ENCODE measurements at places on chromosomes 3 and 15. TPM values are rescaled to one million over a fixed set of nuclear protein-coding genes. Genes with fewer than 3 reads are reported as not detected.
A peak's percentile ranks its signal among the peaks of the same experiment; 100 is the strongest.

Gene LRRC31
- polyA plus RNA-seq = not detected

Gene PATL2
- polyA plus RNA-seq = 1.0 TPM

DNA sequence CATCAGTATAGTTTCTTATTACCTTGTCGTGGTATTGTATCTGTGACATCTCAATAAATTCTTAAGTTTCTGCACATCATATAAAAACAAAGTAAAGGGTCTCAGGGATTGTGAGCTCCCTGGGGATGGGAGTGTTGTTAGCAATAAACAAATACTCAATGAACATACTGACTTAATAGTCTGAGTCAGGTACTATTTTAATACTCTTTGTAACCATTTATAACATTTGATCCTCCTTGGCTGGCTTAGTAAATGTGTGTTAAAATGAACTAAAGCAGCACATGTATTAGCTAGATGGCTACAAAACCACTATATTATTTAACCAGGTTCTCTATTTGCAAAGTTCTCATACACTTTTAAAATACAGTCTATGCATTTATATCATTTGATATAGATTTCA is 1.8 kb downstream of the ICE2 start:
- H3K27me3 ChIP-seq = no peaks in the 10 kb centered on the region
- no peak overlapping the region for H3K4me3 ChIP-seq
- peak overlapping the region; percentile 94 for H3K27ac ChIP-seq
- DNase-seq = no peak

Gene FANCD2OS
- polyA plus RNA-seq = not detected

DNA sequence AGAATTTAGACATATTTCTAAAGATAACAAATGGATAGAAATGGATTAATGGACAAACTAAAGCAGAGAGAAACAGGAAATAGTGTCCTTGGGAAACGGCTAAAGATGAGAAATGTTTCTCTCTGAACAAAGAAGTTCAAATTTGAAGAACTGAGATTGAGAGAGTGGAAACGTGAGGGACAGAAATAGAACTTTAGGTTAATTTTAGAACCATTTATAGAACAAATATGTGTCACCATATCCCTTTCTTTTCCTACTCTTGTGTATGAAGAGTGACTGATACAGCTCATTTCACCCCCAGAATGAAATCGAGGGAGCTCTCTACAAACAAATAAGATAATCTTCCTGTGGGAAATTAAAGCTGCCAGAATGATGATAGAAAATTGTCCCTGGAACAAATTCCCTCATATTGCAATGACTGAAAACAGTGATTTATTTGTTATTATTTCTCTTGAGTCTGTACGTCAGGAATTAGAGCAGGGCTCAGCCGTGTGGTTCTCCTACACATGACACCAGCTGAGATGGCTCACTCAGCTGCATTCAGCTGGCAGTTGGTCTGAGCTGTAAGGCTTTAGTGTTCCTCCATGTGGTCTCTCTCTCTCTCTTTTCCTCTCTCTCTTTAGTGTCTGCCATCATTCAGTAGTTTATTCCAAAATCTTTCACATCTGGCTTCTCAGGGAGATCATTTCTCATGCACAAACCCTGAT is 46.6 kb upstream of the ARPP21 start:
- H3K4me1 ChIP-seq = no peaks in the 10 kb centered on the region
- H3K27ac ChIP-seq = no peak overlapping the region
- no peak for DNase-seq
- H3K27me3 ChIP-seq = no peaks in the 10 kb centered on the region
- H3K36me3 ChIP-seq = no peaks in the 10 kb centered on the region

Gene SLC9A9
- 2.9 TPM for polyA plus RNA-seq

Gene RPP25
- 0.62 TPM for polyA plus RNA-seq

GRCh38 chr3:117611211-117611610 is 901.6 kb downstream of the TUSC7 start:
- H3K4me1 ChIP-seq = no peaks in the 10 kb centered on the region
- no peaks in the 10 kb centered on the region for H3K36me3 ChIP-seq
- no peak overlapping the region for H3K27ac ChIP-seq
- DNase-seq = no peak

Gene KLF15
- 0.04 TPM for polyA plus RNA-seq

DNA sequence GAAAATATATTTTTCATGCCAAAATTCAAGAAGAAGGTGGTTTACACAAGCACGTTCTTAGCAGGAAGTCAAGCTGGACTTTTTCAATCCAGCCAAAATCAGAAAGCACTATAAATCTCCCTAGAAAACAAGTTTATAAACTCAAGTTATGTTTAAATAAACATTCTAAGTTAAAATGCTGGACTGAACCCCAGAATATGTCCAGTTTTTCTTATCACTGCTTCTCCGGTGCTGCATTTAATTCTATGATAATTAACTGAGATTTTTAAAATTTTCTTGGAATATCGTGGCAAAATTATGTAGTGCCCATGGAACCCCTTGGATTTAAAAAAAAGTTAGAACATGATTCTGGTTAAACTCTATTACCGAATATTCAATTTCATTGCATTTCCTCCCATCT is 218.2 kb upstream of the MDFIC2 start:
- H3K4me1 ChIP-seq = no peaks in the 10 kb centered on the region
- H3K36me3 ChIP-seq = no peaks in the 10 kb centered on the region
- DNase-seq = no peak
- H3K4me3 ChIP-seq = no peak overlapping the region
- H3K27ac ChIP-seq = no peak overlapping the region

DNA sequence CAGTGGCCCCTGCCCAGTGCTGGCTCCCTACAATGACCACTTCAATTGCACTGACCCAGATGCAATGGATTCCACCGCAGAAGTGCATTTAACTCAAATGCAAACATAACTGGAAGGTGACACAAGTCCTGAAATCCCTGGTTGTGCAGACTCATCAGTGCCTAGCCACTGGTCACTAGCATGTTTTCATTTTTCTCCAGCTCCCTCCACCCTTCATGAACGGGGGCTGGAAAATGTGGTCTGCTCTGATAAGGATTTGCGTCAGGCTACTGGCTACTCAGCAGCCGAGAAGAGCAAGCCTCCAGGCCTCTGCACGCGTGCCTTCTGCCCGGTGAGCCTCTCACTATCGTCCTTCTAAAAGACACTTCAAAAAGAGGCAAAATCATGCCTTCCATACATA is 27.4 kb upstream of the FURIN start:
- no peak overlapping the region for H3K27ac ChIP-seq
- H3K27me3 ChIP-seq = no peaks in the 10 kb centered on the region
- DNase-seq = no peak
- H3K36me3 ChIP-seq = no peaks in the 10 kb centered on the region
- H3K4me3 ChIP-seq = no peak overlapping the region

Gene TP63
- 225 TPM for polyA plus RNA-seq

Gene C3orf49
- not detected for polyA plus RNA-seq

Gene PIERCE2
- polyA plus RNA-seq = 4.3 TPM

Gene STX19
- 0.30 TPM for polyA plus RNA-seq

- no peak for DNase-seq
- no peaks in the 10 kb centered on the region for H3K27me3 ChIP-seq
- H3K4me3 ChIP-seq = no peak overlapping the region
- H3K36me3 ChIP-seq = no peaks in the 10 kb centered on the region
These were observed 135.3 kb upstream of the DAZL start for GRCh38 chr3:16740515-16740914.

DNA sequence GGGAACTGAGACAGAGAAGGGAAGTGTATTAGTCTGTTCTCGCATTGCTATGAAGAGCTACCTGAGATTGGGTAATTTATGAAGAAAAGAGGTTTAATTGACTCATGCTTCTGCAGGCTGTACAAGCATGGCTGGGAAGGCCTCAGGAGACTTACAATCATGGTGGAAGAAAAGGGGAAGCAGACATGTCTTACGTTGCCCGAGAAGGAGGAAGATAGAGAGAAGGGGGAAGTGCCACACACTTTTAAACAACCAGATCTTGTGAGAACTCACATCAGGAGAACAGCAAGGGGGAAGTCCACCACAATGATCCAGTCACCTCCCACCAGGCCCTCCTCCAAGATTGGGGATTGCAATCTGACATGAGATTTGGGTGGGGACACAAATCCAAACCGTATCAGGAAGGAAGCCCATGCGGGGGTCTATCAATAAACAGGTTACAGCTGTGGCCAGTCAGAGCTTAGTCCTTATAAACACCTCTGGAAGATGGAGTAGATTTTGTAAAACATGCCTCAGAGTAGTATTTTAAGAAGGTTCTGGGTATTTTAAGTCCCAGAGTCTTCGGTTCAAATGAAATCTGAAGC is 153.9 kb downstream of the GHSR start:
- H3K4me1 ChIP-seq = no peaks in the 10 kb centered on the region
- H3K36me3 ChIP-seq = peaks cover 17% of the 10 kb centered on the region
- H3K4me3 ChIP-seq = no peak overlapping the region
- DNase-seq = no peak
- no peak overlapping the region for H3K27ac ChIP-seq

DNA sequence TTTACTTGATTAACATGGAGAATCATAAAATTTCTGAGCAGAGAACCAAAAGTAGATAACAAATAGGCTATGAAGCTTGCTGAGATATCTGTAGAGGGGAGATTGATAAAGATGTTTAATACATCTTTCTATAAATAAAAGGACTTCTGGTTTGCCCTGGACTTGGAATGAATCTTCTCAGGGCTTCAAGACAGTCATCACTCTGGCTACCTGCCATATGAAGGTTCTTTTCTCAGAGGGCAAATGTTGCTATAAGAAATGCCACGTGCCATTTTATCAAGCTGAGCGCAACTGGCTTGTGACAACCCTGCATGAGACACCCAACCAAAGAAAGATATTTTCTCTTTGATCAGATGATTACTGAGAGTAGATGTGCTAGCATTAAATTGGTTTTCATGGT is 192.5 kb downstream of the WNT5A start:
- no peaks in the 10 kb centered on the region for H3K4me1 ChIP-seq
- H3K36me3 ChIP-seq = no peaks in the 10 kb centered on the region
- no peak overlapping the region for H3K27ac ChIP-seq
- H3K4me3 ChIP-seq = no peak overlapping the region

Gene RTF1
- 24.2 TPM for polyA plus RNA-seq

GRCh38 chr15:36177590-36178302 is 401.7 kb upstream of the CDIN1 start:
- no peaks in the 10 kb centered on the region for H3K27me3 ChIP-seq
- no peak overlapping the region for H3K27ac ChIP-seq
- H3K4me3 ChIP-seq = no peak overlapping the region
- H3K4me1 ChIP-seq = no peaks in the 10 kb centered on the region
- no peak for DNase-seq

Gene DAZL
- not detected for polyA plus RNA-seq

Gene GASK1A
- 0.58 TPM for polyA plus RNA-seq

Gene SPATA12
- 0.08 TPM for polyA plus RNA-seq

- H3K36me3 ChIP-seq = no peaks in the 10 kb centered on the region
- no peak overlapping the region for H3K4me3 ChIP-seq
- H3K27ac ChIP-seq = no peak overlapping the region
These were observed 31.0 kb downstream of the P3H2 start for GRCh38 chr3:190089711-190090110.

DNA sequence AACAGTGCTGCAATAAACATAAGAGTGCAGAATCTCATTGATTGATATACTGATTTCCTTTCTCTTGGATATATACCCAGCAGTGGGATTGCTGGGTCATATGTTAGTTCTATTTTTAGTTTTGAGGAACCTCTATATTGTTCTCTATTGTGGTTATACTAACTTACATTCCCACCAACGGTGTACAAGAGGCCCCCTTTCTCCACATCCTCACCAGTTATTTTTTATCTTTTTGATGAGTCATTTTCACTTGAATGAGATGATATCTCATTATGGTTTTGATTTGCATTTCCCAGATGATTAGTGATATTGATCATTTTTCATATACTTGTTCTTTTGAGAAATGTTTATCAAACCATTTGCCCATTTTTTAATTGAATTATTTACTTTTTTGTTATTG is 12.4 kb upstream of the IREB2 start:
- no peaks in the 10 kb centered on the region for H3K27me3 ChIP-seq
- no peak overlapping the region for H3K27ac ChIP-seq
- H3K4me3 ChIP-seq = no peak overlapping the region
- DNase-seq = no peak
- H3K4me1 ChIP-seq = no peaks in the 10 kb centered on the region

- peaks cover 7% of the 10 kb centered on the region for H3K4me1 ChIP-seq
- H3K27ac ChIP-seq = no peak overlapping the region
- no peaks in the 10 kb centered on the region for H3K36me3 ChIP-seq
- H3K27me3 ChIP-seq = no peaks in the 10 kb centered on the region
These were observed 1045.0 kb downstream of the NTRK3 start for GRCh38 chr15:87211547-87211946.

GRCh38 chr15:31758126-31758525 is 272.2 kb upstream of the CHRNA7 start:
- no peaks in the 10 kb centered on the region for H3K27me3 ChIP-seq
- H3K27ac ChIP-seq = no peak overlapping the region
- no peak for DNase-seq
- H3K4me1 ChIP-seq = no peaks in the 10 kb centered on the region
- no peak overlapping the region for H3K4me3 ChIP-seq

- no peaks in the 10 kb centered on the region for H3K27me3 ChIP-seq
- no peak for DNase-seq
- H3K4me3 ChIP-seq = no peak overlapping the region
- no peak overlapping the region for H3K27ac ChIP-seq
- H3K36me3 ChIP-seq = no peaks in the 10 kb centered on the region
- H3K4me1 ChIP-seq = no peaks in the 10 kb centered on the region
These were observed 25.1 kb downstream of the CD80 start for GRCh38 chr3:119534296-119534695.

Gene ECT2
- polyA plus RNA-seq = 16.3 TPM

Gene TLR9
- not detected for polyA plus RNA-seq

DNA sequence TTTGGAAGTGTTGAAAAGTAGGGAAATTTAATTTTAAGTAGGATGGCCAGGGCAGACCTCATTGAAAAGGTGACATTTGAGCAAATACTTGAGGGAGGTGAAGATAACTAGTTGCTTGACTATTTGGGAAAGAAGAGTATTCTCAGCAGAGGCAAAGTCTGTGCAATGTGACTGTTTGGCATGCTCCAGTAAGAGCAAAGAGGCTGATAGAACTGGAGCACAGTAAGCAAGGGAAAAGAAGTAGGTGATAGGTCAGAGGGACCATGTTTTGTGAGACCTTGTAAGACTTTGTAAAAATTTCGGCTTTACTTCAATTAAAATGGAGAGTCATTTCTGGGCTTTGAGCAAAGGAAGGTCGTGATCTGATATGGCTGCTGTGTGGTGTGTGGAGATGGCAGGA is 335.8 kb downstream of the ZIC1 start:
- no peaks in the 10 kb centered on the region for H3K4me1 ChIP-seq
- H3K36me3 ChIP-seq = no peaks in the 10 kb centered on the region

Gene STARD5
- polyA plus RNA-seq = 40.2 TPM

GRCh38 chr3:49465270-49466034 is 4.6 kb upstream of the DAG1 start:
- H3K4me1 ChIP-seq = peaks cover 28% of the 10 kb centered on the region
- no peak overlapping the region for H3K27ac ChIP-seq
- no peaks in the 10 kb centered on the region for H3K27me3 ChIP-seq
- H3K4me3 ChIP-seq = no peak overlapping the region
- no peak for DNase-seq
- H3K36me3 ChIP-seq = no peaks in the 10 kb centered on the region

DNA sequence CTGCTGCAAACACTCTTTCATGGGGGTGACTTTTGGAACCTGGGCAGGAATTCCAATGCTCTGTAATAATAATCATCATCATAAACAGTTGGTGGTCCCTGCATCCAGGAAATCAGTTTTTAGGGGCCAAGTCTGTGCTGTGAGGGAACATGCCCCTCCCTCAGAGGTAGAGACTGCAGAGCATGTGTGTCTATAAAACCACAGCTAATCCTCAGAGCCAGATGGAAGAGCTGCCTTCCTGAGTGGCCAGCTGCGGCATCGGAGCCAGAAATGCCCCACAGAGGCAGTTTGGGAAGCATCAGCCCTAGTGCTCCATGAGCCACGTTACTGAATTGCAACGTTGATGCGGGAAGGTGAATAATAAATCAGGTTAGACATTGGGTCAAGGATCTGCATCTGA is 12.9 kb upstream of the TPM1 start:
- no peaks in the 10 kb centered on the region for H3K36me3 ChIP-seq
- no peak overlapping the region for H3K27ac ChIP-seq
- H3K27me3 ChIP-seq = no peaks in the 10 kb centered on the region
- no peak overlapping the region for H3K4me3 ChIP-seq

Gene SI
- polyA plus RNA-seq = not detected

All from keratinocyte (primary cell).